HS-27A (cell line): ENCODE measurements at places on chromosomes 1 and 21.
A peak's percentile ranks its signal among the peaks of the same experiment; 100 is the strongest.

DNA sequence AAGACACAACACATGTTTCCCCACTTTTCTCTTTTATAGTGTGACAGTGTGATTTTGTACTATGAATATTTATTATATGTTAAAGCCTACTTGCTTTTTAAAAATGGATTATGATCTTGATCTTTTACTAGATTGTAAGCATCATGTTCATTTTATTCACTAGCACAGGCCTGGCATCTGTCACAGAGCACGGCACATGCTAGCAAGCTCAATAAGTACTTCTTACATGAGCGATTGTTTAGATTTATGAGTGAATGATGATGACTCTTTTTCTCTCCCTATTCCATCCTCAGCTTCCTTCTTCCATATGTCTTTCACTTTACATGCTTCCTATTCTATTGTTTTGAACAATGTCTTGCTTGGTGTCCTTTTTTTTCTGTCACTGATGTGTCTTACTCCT lies 1454.1 kb downstream of the MRPL39 start:
- DNase-seq: no peak

- no peak for DNase-seq
These were observed 1.2 kb upstream of the ANGPTL7 start for GRCh38 chr1:11187931-11188330.

GRCh38 chr1:114316204-114316603 lies 162.5 kb upstream of the SYT6 start:
- no peak for DNase-seq

- DNase-seq: no peak
These were observed 56.7 kb upstream of the PUM1 start for GRCh38 chr1:31122101-31122735.

DNA sequence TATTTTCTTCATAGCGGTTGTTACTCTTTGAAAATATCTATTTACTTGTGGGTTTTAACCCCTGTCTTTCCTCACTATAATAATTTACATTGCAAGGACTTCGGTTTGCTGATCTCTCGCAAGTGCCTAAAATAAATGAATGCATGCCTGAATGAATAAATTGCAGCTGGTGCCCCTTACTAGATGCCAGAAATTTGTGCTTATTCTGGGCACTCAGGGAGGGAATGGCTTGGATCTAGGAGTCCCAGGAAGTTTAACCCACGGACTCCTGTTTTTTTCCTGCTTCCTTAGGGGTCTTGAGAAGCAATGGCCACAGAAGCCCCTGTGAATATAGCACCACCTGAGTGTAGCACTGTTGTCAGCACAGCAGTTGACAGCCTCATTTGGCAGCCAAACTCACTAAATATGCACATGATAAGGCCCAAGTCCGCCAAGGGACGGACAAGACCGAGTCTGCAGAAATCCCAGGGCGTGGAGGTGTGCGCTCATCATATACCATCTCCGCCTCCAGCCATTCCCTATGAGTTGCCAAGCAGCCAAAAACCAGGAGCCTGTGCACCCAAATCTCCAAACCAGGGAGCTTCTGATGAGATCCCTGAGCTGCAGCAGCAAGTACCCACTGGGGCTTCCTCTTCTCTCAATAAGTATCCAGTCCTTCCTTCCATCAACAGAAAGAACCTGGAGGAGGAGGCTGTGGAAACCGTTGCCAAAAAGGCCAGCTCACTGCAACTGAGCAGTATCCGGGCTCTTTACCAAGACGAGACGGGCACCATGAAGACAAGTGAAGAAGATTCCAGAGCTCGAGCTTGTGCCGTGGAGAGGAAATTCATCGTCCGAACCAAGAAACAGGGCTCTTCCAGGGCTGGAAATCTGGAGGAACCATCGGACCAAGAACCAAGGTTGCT lies 4.2 kb upstream of the PLA2G2C start:
- DNase-seq: no peak

DNA sequence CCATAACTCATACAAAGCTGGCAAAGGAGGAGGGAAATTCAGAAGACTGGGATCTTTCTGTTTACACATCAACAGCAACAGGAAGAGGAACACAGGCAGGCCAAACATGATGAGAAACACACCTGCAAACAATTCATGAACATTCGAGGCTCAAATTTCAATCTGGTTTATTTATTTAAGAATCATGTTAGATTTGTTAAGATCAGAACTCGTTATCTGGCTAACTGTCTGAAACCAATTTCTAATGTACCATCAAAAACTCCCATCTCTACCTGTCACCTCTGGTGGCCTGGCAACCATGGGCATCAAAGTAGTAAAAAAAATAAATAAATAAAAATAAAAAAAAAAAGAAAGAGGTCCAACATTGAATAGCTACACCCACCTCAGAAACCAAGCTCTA lies 9.8 kb downstream of the LBR start:
- DNase-seq: no peak

DNA sequence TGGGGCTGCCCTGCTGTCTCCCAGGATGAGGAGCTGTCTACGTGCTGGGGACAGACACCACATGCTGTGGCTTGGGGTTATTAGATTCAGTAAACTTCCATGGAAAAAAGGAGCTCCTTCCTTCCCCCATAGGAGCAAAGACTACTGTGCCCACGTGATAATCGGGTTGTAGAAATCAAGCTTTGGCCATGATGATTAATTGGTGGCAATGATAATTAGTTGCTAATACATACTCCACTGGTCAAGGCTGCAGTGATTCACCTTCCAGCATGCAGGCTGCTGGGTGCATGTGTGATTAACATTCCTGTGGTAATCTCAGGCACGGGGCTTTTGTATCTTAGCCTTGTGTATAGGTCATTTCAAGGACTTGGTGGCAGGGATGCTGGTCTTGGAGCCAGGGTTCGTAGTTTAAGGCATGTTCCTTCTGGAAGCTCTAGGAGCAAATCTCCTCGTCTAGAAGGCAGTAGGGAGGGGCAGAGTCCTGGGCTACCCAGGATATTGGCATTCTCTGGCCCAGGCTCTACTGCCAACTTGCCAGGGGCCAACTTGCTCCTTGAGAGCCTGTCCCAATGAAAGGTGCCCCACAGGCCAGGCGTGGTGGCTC lies 41.4 kb downstream of the TMCO4 start:
- peak; percentile 83 for DNase-seq

GRCh38 chr1:87007323-87007722 lies 92.9 kb downstream of the HS2ST1 start:
- DNase-seq: no peak

DNA sequence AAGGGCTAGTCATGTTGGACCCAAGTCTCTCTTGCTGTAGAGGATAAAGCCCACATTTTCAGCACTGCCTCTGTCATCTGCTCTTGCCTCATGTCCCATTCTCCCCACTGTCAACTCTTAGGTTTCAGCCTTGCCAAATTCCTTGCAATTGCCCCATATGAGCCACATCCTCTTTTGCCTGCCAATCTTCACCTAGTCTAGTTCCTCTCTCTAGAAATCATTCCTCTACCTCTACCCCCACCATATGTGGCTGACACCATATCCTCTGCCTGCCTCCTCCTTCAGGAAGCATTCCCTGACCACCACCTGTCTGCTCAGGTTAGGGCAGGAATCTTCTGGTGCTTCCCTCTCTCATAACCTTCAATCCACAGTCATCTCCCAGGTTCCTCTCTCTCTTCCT lies 38.2 kb downstream of the SLC9A1 start:
- DNase-seq: no peak

DNA sequence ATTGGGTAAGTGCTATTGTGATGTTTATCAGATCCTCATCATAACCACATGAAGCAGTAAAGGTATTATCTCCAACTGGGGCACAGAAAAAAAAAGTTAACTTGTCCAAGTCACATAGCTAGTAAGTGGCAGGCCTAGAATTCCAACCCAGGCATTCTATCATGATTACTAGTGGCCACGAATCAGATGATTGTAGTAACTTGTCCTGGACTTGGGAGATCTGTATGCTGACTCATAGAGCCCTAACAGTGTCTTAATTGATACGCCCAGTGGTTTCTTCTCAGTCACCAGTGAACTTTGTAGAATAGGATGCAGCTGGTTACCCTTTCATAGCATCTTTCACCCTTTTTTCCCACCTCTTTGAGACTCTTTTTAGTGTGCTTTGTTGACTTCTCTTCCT lies 91.1 kb upstream of the UBE2U start:
- DNase-seq: peak; percentile 84

GRCh38 chr1:213201380-213202155 lies 150.5 kb downstream of the RPS6KC1 start:
- DNase-seq: no peak

DNA sequence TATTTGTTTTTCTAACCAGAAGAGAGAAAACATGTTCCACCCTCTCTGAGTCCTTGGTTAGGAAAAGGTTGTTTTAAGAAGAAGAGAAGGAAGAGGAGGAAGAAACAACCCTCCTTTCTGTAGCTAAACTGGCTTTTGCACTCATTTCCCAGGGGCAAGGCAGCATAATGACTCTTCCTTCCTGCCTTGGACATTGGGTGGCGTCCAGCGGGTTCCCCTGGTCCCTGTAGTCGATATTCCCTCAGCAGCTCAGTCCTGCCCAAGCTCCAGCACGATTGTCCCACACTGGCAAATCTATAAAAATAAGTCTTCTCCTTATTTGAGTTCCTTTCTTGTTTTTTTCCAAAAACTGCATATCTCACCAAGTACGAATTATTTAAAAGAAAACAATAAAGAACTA lies 81.2 kb downstream of the TEX35 start:
- DNase-seq: no peak

DNA sequence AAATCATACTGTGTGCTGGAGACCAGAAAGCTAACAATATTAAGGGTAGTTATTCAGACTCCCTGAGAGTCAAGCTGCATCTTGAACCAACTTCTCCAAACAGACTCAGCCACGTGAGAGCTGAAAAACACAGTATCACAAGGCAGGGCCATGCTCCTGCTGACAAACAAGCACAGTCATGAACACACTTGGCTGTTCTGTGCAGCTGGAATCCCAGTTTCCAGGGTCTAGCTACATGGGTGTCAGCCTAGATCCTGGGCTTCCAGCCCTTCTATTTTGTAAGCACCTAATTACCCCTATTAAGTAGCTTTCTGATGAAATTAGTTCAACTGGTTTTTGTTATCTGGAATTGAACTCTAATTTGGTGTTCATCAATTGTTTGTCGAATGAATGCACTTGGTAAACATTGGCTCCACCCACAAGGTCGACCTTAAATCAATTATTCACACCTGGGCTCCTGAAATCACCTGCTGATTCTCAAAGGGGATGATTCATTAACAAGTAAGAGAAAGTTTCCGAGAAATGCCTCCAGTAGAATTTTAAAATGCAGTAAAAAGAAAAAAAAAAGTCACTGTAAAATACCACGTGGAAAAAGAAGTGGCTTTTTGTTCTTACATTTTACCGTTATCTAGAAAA lies 179.3 kb downstream of the ZC3H11B start:
- DNase-seq: no peak

- DNase-seq: no peak
These were observed 27.4 kb downstream of the DTL start for GRCh38 chr1:212062832-212063438.

DNA sequence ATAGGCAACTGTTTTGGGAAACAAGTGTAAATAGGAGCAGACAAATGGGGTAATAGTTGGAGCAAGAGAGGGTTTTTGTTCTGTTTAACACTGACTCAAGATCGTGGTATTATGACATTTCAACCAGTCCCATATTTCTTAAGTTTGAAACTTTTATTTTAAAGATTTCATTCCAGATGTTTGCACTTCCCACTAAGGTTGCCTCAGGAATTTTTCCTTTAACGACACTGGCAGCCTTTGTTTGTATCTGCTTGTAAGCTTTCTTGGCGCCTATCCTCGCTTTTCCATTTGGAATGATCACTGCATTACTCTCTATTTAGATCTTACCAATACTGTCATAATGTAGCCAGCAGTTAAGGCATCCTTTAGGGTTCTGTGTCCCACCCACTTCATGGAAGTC lies 67.7 kb downstream of the ALG6 start:
- no peak for DNase-seq

DNA sequence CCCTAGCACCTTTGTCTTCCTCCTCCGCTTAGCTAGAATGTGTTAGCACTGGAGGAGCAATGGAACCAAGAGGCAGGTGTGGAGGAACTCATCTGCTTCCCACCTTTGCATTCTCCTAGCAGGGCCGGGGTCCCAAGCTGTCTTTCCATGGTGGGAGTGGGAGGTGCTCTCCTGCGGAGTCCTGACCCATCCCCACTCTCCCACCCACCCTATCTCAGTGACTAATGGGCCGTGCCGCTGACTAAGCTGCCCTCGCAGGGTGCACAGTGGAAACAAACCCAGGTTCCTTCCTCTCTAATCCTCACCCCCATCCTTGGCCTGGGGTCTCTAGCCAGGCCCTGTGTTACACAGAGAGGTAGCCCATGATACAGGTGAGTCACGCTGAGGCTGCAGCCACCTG lies 177.5 kb downstream of the HIVEP3 start:
- DNase-seq: no peak

- no peak for DNase-seq
These were observed 29.1 kb downstream of the TMCO4 start for GRCh38 chr1:19770436-19771190.

- no peak for DNase-seq
These were observed 15.2 kb downstream of the SAMD11 start for GRCh38 chr1:938711-939489.

DNA sequence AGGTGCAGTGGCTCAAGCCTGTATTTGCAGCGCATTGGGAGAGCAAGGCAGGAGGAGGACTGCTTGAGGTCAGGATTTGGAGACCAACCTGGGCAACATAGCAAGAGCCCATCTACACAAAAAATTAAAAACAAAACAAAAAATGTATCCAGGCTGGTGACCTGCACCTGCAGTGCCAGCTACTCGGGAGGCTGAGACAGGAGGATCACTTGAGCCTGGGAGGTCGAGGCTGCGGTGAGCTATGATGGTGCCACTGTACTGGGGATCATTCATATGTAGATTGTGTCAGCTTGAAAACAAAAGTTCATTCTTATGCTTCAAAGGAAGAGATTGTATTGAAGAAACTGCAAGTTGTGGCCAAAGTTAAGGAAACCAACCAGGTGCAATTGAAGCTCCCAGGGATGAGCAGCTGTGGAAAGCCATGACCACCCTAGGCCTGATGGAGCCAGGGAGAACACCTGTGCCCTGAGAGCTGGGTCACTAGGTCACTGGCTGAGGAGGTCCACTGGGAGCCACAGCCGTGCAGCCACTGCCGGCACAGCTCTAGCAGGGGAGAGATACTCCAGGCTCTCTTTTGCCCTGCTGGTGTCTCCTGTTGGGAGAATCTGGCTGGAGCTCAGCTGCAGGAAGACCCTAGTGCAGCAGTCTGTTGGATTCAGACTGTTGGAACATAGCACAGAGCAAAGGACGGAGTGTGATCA lies 13.3 kb upstream of the BRWD1 start:
- DNase-seq: no peak

DNA sequence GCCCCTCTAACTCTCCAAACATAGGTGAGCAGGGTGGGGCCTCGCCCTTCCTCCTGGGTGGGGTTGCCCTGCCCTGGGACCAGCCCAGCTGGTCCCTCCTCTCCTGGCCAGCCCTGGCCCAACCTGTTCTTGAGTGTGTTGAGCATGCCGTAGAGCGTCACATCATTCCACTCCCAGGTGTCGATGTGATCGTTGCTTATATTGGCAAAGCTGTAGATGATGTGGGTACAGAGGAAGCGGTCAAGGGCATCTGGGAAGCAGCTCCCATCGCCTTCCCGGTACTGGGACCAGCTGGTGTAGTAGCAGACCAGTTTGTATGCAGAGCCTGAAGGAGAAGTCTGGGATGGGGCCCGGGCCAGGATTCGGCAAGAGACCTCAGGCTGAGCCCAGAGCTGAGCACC lies 1.4 kb downstream of the CHI3L1 start:
- DNase-seq: no peak

GRCh38 chr1:21664806-21665588 lies 4.2 kb downstream of the RAP1GAP start:
- no peak for DNase-seq

GRCh38 chr1:54768093-54768492 lies 3.8 kb upstream of the PARS2 start:
- DNase-seq: no peak

GRCh38 chr1:179826626-179827280 lies 50.9 kb downstream of the TOR1AIP2 start:
- no peak for DNase-seq
